ENCODE measurements at places on chromosomes 7 and 10.

DNA sequence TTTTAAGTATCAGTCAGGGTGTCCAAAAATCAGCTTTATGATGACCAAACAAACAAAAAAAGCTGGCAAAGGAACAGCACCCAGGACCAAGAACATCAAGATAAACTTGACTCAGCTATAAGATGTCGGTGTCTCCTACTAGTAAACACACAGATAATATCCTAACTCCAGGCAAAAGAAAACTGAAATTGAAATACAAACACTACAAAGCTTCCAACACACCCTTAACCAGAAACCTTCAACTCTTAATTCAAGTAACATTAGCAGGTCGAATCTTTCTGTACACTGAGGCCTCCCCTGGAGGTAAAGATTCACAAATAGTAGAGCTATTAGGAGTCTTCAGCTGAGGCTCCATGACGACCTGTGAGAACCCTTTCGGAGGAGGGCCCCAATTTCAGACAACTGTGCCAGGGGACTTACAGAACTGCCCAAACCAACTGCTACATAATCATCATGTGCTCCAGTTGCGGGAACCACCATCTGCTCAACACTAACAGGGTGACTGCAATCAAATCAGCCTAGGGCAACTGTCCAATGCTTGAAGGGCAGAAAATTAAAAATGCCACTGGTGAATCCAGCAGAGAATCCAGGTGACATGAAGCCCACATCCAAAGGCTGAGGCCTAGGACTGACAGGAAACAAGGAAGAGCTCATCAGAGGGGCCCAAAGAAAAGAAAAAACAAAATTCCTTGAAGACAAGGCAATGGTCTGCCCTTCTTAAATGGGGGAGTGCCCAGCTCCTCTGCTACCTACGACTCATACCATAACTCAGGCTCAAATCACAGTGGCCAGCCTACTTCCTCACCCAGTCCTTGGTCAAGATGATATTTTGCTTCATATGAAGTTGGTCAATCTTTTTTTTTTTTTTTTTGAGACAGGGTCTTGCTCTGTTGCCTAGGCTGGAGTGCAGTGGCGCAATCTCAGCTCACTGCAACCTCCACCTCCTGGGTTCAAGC, 20.0 kb downstream of the XPNPEP1 start:
- no peak for DNase-seq

DNA sequence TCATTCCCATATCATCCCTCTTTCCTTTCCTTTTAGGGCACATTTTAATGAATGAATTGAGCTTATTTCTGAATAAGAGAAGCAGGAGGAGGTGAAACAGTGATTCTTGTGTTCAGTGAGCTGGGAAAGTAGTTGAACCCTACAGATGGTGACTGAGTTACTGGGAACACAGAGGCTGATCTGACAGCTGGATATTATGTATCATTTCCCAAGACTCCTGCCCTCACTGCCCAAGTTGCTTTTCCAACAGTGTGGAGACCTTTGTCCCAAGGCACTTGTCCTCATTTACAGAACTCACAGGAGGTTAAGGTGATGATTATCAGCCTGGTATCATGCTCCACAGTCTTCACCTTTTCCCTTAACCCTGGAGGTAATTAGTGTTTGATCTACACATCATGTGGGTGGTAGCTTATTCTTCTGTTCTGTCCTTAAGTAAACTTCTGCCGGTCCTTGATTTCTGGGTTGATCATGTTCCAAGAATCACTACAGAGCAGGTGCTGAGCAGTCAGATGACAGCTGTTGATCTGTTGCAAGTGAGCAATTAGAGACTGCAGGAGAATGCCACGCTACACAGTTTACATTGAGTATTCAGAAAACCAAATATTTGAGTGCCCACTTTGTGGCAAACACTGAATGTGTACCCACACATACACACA, 2.6 kb downstream of the PRLHR start:
- no peak for DNase-seq

GRCh38 chr10:61621605-61622051, 41.1 kb upstream of the CABCOCO1 start:
- DNase-seq, result peak; percentile 28

DNA sequence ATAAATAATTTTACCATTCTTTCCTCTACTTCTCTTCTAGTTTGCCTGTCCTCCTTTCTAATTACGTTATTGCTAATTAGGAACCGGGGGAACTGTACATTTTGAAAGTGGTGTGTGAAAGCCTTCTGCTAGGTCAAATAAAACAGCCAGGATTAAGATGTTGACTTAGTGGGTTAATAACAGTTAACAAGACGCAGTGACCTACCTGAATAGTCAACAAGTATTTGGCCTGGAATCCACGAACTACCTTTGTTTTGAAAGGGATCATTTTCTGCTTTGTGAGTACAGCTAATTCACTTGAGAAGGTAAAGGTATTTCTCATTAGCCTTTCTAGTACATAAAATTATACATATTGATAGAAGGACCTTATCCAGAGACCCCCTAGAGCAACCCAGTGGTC, 139.9 kb downstream of the COL28A1 start:
- no peak for DNase-seq

GRCh38 chr7:91771921-91772815, 108.3 kb downstream of the MTERF1 start:
- DNase-seq, result peak; percentile 78

GRCh38 chr7:24728503-24729364, 28.5 kb downstream of the GSDME start:
- peak; percentile 17 for DNase-seq

GRCh38 chr10:75508239-75508813, 76.9 kb downstream of the LRMDA start:
- peak; percentile 95 for DNase-seq

GRCh38 chr7:158285383-158285770, 302.2 kb downstream of the PTPRN2 start:
- no peak for DNase-seq

GRCh38 chr7:43362652-43363034, 220.3 kb upstream of the STK17A start:
- peak; percentile 21 for DNase-seq

- DNase-seq, result no peak
Measured at GRCh38 chr10:105258674-105259065, 617.6 kb downstream of the SORCS3 start.

DNA sequence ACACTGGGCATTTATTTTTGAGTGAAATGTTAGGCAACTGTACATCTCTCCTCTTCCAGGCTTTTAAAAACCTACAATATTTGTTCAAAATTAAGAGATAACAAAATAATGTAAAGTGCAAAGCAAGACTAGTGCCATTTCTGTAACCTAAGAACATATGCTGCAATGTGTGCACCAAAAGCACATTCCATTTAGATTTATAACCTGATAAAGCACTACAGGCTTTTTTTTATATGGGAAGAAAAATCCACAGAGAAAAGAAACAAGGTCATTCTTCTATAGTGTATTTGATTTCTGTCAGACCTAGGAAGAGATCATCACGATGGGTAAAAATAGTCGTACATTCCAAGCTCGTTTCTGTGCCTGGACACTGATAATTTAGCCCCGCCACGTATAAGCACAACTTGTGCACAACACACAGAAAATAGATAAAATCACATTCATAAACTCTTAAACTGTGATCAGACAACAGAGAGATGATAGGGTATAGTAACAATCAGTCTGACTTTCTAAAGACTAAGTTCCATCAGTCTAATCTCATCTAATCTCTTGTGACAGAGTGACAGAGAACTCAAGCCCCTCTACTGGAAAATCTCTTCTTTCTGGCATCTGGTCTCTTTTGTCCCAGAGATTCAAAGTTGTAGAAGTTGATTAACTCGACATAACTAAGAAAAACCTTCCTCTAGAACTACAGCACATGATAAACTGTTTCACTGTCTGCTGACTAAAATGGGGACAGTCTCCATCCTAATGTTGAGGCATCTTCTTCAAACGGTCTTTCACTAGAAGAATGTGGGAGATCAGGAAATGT, 6.7 kb downstream of the LAMB1 start:
- no peak for DNase-seq

DNA sequence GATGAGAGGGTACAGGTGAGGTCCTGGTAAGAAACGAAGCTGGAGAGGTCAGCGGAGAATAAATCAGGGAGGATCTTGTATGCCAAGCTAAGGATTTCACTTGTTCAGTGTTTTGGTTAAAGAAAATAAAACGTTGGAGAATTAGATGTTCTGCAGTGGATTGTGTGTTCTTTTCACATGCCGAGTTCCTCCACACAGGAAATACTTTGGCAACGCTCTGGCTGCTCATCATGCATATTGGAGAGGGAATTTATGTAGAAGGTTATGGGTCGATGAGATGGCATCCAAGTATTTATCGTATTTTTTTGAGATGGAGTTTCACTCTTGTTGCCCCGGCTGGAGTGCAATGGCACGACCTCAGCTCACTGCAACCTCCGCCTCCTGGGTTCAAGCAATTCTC, 11.0 kb downstream of the RPS24 start:
- peak; percentile 44 for DNase-seq

GRCh38 chr7:100962537-100962936, 6.8 kb upstream of the MUC12 start:
- DNase-seq, result no peak

GRCh38 chr10:110355922-110356627, 51.4 kb upstream of the SMNDC1 start:
- no peak for DNase-seq

DNA sequence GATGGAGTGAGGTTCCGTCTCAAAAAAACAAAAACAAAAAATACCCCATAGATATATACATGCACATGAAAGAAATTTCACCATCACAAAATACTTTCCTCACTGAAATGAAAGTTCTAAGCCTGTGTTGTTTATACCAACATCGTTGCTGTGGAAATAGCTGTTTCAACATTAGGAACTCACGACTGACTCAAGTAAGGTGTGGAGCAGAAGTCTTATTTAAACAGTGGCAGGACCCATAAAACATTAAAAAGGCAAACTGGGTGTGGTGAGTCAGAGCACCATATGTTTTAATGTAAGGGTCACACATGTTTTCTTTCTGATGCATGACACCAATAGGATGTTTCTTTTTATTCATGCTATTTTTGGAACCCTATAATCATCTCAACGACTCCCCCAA, 48.3 kb downstream of the BAIAP2L1 start:
- peak; percentile 25 for DNase-seq

- peak; percentile 67 for DNase-seq
Measured at GRCh38 chr7:157690833-157691585, 354.2 kb downstream of the DNAJB6 start.

- DNase-seq, result no peak
Measured at GRCh38 chr7:100444311-100445278, 8.3 kb upstream of the PPP1R35 start.

DNA sequence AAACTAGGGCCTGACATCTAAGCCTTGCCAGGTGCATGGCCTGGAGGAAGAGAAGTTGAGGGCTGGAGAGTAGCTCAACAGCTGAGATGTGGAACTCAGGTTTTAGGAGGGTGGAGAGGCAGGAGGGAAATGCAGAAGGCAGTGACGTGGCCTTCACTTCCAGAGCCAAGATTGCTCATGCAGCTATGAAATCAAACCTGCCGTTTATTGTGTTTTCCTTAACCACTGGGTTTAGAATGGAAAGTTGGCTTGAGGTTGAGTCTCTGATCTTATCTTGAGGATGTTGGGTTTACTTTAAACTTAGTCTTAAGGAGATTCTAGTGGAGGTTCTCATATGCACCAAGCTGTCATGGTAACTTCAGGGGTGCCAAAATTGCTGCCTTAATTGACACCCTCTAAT, 178.6 kb downstream of the SORCS3 start:
- DNase-seq, result no peak

DNA sequence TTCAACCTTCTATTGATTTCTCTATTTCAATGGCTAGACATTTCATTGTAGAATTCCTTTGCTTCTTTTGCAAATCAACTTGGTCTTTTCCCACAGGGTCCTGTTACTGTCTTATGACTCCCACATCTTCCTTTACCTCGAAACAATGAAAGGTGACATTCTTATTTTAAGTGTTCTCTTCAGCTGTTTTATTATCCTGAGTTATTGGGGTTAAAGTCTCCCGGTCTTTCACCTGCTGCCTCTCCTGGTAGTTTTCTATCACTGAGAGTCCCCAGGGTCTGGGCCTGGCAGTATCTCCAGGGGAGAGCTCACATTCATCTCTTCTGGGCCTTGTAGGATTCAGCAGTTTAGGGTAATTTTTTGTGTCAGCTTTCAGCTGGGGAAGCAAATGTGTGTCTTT, 95.8 kb downstream of the HECW1 start:
- DNase-seq, result no peak

DNA sequence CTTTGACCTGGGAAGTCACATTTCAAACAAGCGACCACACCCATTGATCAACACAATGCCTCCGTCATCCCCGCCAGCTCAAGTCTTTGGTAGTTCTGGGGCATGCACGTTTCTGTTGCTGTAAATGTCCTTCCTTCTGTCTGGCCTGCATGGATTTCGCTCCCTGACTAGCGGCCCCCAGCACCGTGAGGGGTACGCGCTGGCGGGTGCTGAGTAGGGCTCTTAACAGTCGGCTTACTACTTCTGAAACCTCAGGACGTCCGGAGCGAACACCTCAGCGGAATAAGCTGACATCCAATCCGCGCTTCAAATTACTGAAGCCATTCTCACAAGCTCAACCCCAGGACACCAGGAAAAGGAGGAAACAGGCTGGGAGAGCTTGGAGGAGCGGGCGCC, 505 bp downstream of the NUDCD3 start:
- DNase-seq, result no peak

DNA sequence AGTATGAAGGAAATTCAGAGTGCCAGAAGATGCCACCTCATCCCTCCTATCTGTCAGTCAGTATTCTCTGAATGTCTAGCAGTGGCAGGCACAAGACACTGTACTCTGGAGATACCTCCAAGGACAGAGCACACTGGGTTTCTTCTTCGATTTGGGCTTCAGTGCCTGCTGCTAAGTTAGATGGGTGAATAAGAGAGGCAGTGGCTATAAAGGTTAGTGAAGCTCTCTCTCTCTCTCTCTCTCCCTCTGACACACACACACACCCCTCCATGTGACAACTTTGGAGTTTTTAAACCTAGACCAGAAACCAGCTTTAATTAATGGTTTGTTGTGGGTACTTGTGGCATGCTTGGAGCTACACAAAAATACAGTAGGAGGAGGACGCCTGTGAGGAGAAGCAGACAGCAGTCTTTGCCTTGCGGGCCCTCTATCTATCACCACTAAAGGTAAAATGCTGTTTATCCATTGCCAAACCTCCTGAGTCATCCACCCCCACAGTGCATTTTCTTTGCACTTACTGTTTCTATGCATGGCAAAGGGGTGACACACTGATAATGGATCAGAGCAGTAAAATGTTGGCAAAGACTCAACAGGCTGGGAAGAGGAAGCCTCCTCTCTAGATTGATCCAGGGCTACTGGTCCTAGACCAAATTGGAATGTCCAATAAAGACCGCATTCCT, 102.5 kb downstream of the TRIL start:
- DNase-seq, result peak; percentile 28
